ENCODE measurements at places on chromosomes 2 and 18.

- no peak for DNase-seq
Measured at GRCh38 chr18:42157878-42158277, 202.8 kb downstream of the PIK3C3 start.

DNA sequence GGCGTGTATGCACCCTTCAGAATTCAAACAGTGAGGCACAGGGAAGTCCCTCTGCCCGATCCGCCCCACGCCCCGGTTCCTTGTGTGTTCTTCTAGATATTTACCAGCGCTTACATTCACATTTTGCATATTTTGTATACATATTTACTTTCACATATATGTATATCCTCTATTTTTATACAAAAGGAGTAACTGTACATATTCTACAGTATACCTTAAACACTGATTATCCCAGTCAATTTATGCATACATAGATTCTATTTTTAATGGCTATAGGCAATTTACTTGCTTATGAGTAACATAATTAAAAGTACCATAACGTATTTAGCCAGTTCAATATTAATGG is 307 bp upstream of the DUSP11 start:
- no peak for DNase-seq

- DNase-seq, result no peak
Measured at GRCh38 chr18:11136241-11136640, 13.1 kb downstream of the PIEZO2 start.

GRCh38 chr18:10526561-10526949 is 728 bp downstream of the NAPG start:
- no peak for DNase-seq

GRCh38 chr18:13895505-13896033 is 19.8 kb downstream of the MC2R start:
- DNase-seq, result no peak

DNA sequence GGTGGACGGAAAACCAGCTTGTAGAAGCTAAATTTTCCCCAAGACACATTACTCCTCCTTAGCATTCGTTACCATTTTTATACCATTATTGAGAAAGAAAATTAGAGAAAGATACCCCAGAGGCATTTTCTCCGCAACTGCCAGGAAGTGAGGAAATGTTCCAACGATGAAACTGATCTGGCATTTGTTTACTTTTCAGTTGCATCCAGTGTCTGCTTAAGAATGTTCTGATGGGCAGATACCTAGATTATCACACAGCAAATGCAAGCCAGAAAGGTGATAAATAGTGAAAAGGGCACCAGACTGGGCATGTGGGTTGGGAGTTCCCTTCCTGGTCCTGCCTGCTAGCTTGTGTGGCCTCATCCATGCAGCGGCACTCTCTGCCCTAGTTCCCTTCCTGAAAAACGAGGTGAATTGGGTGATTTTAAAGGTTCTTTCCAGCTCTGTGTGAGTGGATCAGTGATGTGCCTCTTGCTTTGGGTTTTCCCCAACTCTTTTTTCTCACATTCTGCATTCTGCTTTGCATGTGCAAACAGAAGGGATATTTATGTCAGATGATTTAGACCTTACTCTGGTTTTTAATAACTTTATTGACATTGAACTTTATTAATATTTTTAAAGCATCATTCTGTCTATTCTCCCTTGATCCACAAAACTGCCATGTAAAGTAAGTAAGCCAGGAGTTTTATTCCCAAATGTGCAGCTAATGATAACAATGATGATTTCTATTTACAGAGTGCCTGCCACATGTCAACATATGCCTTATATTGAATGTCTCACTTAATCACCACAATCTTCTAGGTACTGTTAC is 139.6 kb downstream of the INSIG2 start:
- DNase-seq, result no peak

GRCh38 chr18:3624935-3625741 is 175.2 kb downstream of the TGIF1 start:
- peak; percentile 81 for DNase-seq

DNA sequence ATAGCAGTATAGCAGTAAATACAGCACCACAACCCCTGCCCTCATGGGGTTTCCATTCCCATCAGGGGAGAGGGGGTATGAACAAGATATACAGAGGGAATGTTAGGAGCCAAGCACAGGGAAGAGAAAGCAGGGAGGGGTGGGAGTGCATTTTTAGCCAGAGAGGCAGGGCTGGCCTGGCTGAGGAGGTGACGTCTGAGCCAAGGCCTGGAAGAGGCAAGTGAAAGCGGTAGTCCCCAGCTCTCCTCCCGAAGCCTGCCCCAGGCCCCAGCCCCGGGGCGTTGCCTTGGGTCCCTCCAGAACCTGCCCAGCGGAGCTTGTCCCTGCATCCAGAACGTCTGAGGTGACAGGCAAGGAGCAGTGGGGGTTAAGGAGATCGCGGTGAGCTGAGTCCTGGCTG is 45.1 kb upstream of the FOSL2 start:
- DNase-seq, result no peak

GRCh38 chr2:109210431-109211200 is 81.6 kb downstream of the SH3RF3 start:
- peak; percentile 30 for DNase-seq

DNA sequence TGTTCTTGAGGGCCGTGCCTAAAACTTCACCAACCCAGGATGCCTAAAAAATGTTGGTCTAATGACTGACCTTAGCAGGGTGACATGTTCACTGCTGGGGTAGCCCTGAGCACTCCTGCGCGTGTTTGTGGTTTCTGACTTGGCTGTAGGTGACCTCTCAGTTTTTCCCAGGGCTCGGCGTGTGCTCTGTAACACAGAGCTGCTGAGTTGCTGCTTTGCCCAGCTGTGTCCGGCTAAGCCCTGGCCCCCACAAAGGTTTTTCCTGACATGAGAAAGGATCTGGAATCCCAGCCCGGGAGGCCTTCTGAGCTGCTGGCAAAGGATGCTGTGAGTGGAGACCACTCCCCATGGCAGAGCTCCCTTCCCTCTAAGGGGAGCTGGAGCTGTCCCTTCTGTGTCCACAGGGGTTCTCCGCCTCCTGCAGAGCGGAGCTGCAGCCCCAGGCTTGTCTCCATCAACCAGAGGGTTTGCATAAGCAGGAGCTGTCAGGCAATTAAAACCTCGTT is 52.7 kb downstream of the CRIM1 start:
- peak; percentile 91 for DNase-seq

- DNase-seq, result peak; percentile 94
Measured at GRCh38 chr2:197453914-197454398, 604 bp downstream of the COQ10B start.

DNA sequence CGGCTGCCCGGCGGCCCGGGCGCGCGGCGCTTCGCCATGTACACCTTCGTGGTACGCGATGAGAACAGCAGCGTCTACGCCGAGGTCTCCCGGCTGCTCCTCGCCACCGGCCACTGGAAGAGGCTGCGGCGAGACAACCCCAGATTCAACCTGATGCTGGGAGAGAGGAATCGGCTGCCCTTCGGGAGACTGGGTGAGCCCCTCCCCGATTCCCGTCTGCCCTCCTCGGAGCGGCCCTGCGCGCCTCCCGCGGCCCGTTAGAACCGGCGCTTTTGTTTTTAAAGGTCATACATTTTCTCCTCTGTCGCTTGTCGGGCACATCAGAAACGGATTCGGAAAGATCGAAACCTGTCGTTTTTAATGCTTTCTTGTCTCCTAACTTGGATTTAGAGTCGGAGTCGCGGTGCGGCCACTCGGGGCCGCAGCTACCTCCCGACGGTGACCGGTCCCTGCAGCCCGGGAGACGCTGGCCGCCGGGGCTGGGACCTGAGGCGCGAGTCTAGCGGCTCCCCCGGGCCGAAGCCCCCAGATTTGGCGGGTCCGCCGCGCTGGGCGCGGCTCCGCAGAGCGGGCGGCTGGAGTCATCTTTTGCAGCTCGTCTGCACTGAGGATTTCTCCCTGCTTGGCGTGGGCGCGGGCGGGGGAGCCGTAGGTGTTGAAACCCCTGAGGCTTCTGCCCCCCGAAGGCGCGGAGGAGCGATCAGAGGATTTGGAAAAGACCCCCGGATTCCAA is 519 bp downstream of the TTL start:
- peak; percentile 59 for DNase-seq

GRCh38 chr2:200336980-200337615 is 30.6 kb downstream of the SPATS2L start:
- DNase-seq, result peak; percentile 47

DNA sequence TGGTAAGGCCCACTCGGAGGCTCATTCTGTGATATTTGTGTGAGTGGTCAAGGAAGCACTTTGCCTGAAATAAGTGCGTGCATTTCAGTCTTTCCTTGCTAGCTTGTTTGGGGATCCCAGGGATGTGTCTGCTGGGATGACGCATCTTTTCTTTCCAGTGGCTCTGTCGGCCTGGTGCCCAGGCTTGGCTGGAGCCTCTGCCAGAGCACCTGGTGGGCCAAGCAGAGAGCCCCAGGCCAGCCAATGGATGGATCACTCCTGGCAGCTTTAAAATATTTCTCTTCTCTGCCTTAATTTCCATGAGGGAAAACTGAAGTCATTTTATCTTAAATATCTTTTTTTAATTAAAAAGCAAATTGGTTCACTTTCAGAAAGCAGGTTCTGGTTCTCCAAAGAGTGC is 501.8 kb upstream of the HS6ST1 start:
- no peak for DNase-seq

Data from dermis blood vessel endothelial cell (primary cell).